ENCODE measurements at places on chromosomes 2 and 18.

DNA sequence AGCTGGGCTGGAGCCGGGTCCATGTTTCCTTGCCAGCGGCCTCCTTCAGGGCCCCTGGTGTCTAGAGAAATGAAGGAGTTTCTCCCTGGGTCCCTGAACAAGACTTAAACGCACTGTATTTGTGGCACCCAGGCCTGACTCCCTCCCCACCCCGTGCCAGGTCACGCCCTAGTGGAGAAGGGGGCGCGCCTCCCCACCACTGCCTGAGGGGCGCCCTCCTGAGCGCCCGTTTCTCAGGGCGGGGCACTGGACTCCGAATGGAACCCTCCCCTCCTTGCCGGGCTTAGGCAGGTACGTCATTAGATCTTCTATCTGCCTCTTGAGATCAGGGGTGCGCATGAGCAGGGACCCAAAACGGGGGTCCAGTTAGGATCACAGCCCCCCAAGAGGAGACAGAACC, 16.3 kb downstream of the ODC1 start:
- no peak for DNase-seq

DNA sequence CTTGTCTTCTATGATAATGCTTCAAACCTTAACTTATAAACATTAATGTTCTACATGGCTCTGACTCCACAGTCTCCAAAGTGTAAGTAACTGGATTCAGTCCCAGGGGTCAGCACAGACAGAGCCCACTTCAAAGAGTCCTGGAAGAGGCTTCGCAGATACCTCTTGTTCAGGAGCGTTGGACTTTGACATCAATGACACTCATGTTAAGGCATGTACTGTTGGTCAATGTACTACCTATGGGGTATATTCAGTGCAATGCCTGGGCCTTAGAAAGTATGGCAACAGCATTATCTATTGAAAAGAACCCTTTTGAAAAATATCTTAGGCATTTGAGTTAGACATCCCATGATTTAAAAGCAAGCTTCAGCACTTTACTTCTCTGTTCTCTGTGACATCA, 143.1 kb downstream of the GRB14 start:
- DNase-seq: no peak

- no peak for DNase-seq
Observed at GRCh38 chr18:47160256-47160655, 10.0 kb upstream of the HDHD2 start.

DNA sequence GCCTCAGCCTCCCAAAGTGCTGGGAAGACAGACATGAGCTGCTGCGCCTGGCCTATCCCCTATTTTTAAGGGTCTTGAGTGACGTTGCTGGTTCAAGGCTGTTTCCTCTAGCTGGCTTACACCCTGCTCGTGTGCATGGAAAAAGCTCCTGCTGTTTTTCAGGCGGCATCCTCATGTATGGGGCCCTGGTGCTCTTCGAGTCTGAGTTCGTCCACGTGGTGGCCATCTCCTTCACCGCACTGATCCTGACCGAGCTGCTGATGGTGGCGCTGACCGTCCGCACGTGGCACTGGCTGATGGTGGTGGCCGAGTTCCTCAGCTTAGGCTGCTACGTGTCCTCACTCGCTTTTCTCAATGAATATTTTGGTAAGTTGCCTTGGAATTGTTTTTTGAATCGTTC, 22.0 kb upstream of the NFATC1 start:
- no peak for DNase-seq

DNA sequence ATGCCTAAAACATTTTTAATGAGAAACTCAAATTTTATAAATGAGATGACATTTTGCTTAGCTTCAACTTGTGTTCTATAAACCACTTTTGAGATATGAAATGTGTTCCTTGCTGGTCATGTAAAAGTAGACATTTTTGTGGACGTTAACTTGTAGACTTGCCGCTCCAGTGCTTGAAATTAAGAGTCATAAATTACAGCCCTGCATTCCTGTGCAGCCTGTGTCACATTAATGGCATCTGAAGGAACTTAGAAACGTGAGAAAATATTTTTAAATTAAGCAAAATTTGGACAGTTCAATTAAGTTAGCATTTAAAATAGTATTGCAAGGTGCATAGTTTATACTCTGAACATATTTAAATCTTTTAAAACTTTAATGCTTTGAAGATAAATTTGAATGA, 98.3 kb upstream of the LDLRAD4 start:
- no peak for DNase-seq

DNA sequence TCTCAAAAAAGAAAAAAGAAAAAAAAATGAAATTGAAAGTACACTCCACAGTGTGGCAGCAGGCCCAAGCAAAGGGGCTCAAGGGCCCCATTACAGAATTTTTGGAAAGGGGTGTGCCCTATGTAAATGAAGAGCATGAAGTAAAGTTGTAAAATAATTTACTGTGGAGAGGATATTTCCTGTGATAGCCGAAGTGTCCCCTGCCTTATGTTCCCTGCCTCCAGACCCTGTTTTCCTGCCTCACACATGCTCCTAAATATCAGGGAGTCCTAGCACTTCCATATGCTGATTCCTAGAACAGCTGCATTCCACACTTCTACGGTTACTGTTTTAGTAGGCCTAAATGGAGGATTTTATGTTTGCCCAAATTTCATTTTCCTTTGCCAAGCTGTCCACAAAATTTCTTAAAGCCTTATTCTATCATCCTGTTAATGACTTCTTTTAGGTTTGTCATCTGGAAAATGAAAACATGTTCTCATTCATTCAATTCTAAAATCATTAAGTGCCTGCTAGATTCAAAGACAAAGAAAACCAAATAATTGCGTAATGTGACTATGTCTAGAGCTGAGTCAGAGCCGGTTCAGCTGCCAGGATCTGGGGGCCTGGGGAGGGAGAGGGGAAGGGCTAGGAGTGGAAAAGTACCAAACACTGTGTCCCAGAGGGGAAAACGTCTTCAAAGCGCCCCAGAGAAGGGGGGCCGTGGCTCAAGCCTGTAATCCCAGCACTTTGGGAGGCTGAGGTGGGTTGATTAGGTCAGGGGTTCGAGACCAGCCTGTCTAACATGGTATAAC, 25.9 kb upstream of the IMPA2 start:
- no peak for DNase-seq

GRCh38 chr2:220893411-220893810, 678.7 kb downstream of the EPHA4 start:
- DNase-seq: no peak

GRCh38 chr2:157601807-157602206, 26.9 kb downstream of the ACVR1C start:
- DNase-seq: no peak

DNA sequence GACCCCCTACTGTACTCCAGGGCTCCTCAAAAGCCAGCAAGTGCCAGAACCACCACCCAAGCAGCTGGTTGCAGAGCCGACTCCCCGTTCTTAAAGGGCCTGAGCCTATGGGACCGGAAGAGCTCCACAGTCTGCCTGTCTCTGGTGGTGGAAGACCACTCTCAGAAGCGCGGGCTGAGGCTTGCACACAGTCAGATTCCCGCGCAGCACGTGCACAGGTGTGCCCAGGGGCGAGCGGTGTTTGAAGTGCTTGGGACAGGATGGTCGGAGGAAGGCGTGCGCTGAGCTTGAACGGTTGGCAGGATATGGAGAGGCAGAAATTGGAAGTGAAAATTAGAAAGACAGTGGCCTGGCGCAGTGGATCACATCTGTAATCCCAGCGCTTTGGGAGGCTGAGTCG, 64.8 kb downstream of the CYP26B1 start:
- no peak for DNase-seq

GRCh38 chr2:5674026-5674340, 18.2 kb upstream of the SOX11 start:
- DNase-seq: no peak

DNA sequence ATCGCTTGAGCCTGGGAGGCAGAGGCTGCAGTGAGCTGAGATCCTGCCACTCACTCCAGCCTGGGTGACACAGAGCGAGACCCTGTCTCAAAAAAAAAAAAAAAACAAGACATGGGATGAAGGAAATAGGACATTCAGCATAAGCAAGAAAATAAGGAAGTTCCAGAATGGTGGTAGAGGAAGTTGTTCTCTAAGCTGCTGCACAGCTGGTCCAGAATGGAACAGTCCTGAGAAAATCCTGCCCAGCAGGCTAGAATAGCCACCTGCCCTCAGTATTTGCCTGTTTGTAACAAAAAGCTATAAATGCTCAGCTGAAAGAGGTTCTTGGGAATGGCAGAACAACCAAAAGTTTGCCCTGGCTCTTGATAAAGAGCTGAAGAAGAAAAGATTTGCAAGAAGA, 11.1 kb upstream of the MAPRE3 start:
- DNase-seq: no peak

Data from GM12878 (cell line).